ENCODE measurements at places on chromosomes 2 and 18.

DNA sequence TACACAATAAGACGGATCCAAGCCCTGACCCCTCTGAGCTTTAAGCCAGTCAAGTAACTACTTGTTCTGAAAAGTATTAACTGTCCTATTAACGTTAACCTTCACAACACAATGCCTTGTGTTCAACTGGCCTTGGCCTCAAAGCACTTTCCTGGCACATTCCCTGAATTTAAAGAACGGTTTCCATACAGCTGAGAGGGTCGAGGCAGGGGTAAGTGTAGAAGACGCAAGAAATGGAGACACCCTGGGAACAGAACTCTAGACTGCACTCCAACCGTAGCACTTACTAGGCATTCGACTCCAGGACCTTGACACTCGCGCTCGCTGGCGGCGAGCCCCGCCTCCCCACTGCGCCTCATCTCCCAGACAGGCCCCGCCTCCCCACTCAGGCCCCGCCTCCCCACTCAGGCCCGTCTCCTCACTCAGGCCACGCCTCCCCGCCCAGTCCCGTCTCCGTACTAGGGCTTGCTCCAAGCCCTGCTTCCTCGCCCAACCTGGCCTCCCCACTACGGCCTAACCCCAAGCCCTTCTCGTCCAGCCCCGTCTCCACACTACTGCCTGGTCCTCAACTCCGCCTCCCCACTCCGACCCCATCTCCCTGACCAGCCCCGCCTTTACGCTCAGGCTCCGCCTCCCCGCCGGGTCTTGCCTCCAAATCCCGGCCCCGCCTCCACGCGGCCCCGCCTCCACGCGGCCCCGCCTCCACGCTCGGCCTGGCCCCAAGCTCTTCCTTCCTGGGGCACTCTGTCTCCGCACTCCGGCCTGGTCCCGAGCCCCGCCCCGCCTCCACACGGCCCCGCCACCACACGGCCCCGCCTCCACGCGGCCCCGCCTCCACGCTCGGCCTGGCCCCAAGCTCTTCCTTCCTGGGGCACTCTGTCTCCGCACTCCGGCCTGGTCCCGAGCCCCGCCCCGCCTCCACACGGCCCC, 887 bp upstream of the TMEM87B start:
- peak; percentile 94 for DNase-seq

- DNase-seq = no peak
Observed at GRCh38 chr2:112539306-112539705, 3.0 kb upstream of the POLR1B start.

- no peak for DNase-seq
Observed at GRCh38 chr18:7584646-7585275, 17.6 kb downstream of the PTPRM start.

- no peak for DNase-seq
Observed at GRCh38 chr2:10305254-10305635, 2.5 kb downstream of the HPCAL1 start.

- no peak for DNase-seq
Observed at GRCh38 chr2:173763641-173764040, 201.5 kb downstream of the SP3 start.

GRCh38 chr2:219178377-219179175, 501 bp downstream of the RETREG2 start:
- no peak for DNase-seq

GRCh38 chr2:189057316-189057715, 83.1 kb downstream of the COL3A1 start:
- DNase-seq = no peak

DNA sequence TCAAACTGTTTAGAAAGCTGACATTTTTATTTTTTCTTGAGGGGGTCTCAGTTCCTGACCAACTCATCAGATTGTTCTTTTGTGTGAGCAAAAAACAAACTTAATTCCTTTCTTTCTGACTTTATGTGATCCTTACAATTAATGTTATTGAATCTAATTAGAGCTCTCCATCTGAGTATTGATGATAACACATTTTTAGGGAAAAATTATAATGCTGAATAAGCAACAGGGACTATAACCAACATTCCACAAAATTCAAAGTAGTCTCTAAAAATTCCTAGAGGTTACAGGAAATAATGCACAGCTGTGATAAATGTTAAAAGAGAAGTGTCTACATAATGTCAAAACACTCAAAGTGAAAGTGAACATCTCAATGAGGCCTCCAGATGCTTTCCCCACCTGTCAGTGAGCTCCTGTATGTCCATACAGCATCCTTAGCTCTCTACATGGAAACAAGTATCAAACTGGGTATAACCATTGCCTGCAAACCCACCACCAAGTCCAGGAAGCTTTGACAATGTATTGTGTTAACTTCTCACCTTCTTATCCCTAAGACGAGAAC, 786.0 kb upstream of the SLC39A10 start:
- no peak for DNase-seq

DNA sequence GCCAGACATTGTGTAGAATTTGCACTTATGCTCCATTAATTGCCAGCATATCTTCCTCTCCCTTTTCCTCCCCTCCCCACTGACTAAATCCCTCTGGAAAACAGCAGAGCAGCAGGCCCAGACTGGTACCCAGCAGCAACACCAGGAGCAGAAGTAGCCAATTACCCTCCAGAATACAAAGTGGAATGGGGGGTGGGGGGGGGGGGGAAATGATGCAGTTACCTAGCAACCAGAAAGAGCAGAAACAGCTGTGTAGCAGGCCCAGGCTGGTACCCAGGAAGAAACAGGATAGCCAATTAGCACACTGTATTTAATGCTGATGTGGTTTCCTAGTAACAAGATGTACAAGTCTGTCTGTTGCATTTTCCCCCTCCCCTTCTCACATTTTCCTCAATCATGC, 52.3 kb downstream of the KLF7 start:
- DNase-seq = no peak

- no peak for DNase-seq
Observed at GRCh38 chr2:167048829-167049228, 160.5 kb downstream of the XIRP2 start.

DNA sequence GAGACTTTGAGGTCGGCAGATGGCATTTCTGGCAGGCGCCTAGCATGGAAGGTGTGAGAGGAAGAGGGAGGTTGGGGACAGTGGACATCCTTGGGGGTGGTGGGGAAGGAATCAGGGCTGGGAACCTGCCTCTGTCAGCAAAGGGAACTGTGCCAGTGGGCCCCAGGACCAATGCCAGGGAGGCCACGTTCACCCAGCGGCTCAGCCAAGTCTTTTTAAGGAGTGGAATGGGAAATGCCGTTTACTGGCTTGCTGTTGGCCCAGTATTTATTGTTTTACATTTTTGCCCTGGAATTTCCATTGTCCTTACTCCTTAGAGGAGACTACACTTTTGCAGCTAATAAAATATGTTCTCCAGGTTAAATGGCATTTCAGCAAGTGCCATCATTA, 135.2 kb downstream of the MCFD2 start:
- DNase-seq = no peak

- no peak for DNase-seq
Observed at GRCh38 chr18:3603421-3604234, 153.7 kb downstream of the TGIF1 start.

- DNase-seq = no peak
Observed at GRCh38 chr2:219521066-219521880, 7.0 kb downstream of the ASIC4 start.

GRCh38 chr2:11679486-11680181, 9.6 kb upstream of the NTSR2 start:
- no peak for DNase-seq

DNA sequence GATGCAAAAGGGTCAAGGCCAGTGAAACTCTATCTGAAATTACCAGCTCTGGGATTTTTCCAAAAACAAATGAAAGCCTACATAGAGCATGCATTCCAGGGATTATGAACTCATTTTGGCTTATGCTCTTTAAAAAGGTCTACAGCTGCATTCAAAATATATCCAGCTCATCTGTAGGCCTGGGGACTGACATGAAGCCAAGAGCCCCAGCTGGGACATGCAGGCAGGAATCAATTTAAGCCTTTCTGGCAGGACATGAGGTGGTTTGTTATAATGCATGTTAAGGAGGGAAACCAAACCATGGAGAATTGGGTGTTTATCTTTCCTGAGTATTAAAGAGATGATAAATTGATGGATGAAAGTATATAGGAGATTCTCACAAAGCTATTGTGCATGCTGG, 164.5 kb downstream of the RBM43 start:
- DNase-seq = no peak

- peak; percentile 36 for DNase-seq
Observed at GRCh38 chr2:162221064-162221463, 22.2 kb downstream of the FAP start.

DNA sequence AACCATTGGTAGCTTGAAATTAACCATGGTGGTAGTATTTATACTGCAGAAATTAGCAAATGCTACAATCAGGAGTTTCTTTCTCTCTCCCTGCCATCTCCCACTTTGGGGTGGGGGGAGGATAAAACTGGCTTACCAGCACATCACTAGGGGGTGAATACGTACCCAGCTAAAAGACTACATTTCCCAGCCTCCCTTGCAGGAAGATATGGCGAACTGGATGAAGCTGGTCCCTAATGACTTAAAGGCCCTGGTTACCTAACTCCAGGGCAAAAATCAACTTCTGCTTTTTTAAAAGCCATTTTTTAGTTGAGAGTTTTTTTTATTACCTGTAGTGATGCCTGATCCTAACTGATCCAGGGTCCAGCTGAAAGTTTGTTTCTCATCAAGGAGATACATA, 70.3 kb upstream of the RAB12 start:
- no peak for DNase-seq

DNA sequence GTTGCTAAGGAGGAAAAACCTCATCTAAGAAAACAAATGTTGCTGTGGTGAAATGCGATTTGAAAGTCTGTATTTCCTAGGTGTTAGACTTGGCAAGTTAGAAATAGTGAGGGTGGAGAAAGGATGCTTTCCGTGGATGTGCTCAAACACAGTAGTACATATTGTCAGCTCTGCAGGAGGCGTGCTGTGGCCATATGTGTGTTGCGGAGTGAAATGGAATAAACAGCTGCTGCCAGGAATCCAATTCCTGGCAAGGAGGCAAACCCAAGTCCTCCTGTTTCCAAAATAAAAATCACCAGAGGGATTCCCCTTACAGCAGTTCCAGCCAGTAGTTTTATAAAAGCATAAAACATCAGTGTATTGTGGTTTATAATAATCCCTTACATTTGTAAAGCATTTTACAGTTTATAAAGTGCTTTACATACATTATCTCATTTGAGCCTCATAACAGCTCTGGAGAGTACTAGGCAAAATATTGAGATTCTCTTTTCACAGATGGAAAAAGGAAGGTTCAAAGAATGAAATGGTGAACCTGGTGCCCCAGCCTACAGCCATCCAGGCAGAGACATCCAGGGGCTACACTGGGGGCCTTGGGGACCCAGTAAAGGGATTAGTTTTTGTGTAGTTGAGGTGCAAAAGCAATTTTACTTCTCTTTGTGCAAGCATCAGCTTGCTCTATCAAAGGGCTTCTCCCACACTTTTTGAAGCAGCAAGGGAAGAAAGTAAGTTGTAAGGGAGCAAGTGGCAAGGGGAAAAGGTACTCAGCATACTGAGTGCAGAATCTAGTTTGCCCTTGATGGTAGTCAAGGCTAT, 206.0 kb downstream of the AGPS start:
- no peak for DNase-seq

- no peak for DNase-seq
Observed at GRCh38 chr2:161042990-161043625, 117.1 kb upstream of the TANK start.

DNA sequence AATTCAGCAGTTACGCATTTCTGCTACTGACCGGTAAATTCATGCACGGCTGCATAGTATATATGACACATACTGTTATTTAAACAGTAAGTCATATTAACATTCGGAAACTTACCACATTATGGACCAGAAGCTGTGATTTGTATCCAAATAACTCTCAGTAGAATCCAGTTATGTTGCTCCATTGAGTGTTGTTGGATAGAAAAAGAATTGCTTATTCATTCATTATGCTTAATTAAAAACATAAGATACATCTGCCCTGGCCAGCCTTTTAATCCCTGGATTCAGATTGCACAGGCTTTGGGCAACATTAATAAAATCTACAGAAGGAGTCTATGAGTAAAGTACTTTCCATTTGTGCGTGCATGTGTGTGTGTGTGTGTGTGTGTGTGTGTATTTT, 111.3 kb downstream of the CPS1 start:
- DNase-seq = no peak

DNA sequence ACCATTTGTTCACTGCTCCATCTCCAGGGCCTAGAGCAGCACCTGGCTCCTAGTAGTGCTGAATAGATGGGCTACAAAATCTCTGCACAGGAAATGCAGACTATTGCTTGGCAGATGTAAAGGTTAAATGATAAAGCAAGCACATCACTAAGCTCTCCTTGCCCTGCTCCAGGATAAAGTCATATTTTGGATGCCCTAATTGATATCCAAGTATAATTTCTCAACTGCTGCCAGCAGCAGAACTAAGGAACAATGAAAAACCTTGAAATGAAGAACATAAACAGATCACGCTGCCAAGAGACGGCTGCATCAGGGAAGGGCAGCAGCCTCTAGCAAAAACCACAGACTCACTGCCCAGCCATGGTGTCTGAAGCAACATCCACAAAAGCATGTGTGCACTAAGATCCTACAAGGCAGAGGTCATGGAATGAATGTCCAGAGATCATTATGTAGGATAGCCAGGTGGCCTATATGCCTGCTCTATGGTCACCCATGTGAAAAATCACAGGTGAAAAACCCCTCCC, 134.7 kb downstream of the TMEM163 start:
- no peak for DNase-seq

DNA sequence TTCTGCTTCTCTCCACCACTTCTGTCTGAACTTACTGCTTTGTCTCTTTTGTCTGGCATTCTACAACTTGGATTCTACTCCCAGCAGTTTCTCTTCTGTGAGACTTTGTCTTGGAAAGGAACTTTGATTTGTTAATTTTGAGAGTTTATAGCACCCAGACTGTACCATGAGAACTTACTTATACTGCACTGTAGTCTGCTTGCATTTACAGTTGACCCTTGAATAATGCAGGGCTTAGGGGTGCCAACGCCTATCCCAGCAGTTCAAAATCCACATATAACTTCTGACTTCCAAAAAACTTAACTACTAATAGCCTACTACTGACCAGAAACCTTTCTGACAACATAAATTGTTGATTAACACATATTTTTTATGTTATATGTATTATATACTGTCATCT, 55.5 kb downstream of the DYNC1I2 start:
- DNase-seq = no peak

DNA sequence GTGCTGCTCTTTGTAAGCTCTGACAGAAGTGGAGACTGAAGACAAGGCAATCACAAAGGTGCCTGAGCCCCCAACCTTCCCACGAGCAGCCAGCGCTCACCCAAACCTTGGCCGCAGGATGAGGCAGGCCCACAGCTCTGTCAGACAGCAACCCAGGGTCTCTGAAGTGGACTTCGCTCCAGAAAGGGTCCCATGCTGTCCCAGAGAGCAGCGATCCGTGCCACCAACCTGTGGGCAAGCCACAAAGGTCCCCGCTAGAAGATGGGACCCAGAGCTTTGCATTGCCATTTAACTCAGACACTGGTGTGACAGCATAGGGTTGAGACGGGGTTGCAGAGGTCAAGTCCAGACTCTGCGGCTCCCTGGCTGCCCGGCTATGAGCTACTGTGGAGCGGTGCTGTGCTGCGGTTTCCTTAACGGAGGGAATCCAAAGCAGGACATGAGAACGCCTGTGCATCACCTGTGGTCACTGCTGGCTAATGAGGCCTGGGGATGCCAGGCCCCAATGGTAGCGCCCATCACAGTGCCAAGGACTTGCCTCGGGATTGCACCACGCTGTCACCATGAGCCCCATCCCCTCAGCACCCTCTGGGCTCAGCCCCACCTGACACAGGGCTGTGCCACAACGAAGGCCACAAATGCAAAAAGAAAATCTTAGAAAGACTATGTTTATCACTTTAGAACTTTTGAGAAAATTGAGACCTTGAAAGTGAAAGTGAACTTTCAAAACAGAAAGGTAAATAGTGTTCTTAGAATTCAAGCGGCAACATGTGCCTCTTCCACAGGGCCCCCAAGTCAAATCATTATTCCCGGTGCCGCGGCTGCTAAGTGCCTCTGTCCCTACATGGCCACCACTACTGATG, 103.4 kb downstream of the HDAC4 start:
- no peak for DNase-seq
